ENCODE measurements at places on chromosomes 7 and 10.

DNA sequence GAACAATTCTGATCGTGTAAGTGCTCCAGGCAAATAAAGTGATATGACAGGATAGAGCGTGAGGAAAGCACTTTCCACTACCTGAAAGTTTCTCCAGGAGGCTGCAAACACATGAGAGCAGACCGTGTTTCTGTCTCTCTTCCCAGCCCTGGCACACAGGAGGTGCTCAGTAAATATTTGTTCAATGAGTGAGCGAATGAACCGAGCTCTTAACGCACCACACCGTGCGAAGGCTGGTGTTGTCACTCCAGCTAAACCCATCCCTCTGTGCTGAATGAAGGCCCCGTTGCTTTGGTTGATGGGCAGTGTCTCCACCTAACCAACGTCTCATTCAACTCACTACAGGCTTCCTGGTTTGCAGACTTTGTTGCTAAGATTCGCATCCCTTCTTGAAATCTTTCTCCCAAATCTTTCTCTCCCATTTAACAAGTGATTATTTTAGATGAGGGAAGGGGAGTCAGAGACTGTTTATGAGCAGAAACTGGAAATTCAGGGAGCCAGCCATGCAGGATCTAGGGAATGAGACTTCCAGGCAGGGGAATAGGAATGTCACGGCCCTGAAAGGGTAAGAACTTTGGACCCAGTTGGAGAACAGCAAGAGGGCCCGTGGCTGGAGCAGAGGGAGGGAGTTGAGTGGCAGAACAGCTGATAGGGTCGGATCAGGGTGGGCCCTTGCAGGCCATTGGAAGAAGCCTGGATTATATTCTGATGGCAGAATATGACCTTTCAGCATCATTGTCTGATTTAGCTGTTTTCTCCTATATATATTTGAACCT lies 282.6 kb downstream of the CAMK1D start:
- DNase-seq: no peak

DNA sequence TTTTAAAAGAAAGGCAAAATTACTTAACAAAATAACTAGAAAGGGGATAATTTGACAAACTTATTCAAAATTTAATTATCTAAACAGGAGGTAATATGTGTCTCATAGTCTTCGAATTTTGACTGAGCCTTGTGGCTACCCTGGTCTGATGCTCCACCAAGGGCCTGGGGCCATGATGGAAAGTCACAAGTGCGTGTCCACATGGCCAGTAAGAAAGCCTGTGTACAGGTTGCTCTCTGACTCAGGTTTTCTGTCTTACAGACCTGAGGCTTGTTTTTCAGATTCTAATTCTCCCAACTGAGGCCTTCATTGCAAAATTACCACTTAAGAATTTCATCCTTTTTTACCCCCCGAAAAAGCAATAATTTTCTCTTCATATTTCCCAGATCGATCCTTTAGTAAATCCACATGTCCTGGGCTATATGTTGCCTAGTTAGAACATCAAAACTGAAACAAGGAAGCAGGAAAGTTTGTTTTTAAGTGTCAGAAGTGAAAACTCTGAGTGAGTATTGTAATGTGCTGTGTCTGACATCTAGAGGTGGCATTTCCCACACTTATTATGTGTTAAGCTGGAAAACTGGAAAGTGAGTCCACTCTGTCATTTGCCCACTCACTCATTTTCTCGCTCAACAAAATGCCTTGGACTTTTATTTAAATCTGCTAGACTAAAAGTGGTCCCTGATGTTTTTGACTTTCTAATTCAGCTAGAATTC lies 10.0 kb downstream of the CYP3A43 start:
- DNase-seq: peak; percentile 96

GRCh38 chr10:62852961-62853702 lies 37.0 kb upstream of the EGR2 start:
- DNase-seq: no peak

GRCh38 chr7:132866144-132866531 lies 215.8 kb downstream of the CHCHD3 start:
- DNase-seq: no peak

DNA sequence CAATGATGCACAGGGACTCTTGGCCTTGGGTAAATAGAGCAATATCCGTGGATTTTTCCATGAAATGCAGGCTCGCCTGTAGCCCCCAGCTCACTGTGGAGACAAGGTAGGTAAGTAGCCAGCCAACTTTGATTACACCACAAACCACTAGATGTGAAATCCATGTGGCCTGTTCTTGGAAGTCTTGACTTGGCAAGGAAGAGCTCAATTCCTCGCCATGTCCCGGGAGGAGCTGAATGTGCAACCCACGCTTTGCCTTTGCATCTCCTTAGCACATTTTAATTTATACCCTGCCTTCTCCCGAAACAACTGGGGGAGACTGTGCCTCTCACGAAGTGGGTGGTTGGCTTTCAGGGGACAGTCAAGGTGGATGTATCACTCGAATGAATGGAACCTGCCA lies 347.7 kb upstream of the MKI67 start:
- DNase-seq: no peak

- no peak for DNase-seq
These were observed 68.8 kb downstream of the HHEX start for GRCh38 chr10:92758594-92758993.
